ENCODE measurements at places on chromosomes 7 and 10.

- no peak for DNase-seq
Measured at GRCh38 chr7:8831376-8831775, 398.0 kb downstream of the NXPH1 start.

DNA sequence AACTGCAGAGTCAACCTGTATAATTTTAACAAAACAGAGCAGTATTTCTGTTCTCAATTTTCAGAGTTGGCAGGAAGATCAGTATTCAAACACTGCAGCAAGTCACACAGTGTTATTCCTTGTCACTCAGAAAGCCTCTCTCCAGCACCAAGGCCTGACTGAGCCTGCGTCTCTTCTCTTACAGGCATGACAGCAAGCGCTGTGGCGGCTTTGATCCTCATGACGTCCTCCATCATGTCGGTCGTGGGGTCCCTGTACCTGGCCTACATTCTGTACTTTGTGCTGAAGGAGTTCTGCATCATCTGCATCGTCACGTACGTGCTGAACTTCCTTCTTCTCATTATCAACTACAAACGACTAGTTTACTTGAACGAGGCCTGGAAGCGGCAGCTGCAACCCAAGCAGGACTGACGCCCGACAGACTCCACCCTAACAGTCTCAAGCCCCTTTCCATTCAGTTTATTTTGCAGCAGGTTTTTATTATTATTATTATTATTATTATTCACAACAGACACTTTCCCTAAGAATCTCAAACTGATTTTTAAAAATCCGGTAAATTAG is 28.0 kb downstream of the GUSB start:
- DNase-seq = no peak

DNA sequence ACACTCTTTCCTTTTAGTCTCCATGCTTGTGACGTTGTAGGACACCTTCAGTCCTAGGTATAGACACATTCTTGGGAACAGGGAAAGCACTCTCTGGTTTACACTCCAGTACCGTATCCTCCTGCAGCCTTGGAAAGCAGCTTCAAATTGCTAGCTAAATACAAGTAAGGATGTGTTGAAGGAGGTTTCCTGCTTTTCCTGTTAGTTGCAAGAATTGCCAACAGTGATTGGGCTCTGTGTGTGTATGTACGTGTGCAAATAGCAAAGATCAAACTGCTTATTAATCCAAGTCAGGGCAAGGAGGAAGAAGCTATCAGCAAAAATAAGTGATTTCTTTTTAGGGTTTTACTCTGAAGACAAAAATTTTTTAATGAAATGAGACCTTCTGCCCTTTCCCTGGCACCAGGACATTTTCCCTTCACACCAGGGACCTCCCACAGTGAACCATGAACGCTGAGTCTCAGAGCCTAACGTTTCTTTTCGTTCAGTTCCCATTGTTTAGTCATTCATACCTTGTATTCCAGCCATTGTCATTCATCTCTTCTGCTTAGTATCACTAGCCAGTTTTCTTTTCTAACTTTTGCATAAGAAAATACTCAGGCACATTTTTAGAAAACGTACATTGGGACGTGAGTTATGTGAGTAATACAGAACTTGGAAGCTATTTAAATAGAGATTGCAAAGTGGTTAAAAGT is 36.9 kb upstream of the AUTS2 start:
- no peak for DNase-seq

DNA sequence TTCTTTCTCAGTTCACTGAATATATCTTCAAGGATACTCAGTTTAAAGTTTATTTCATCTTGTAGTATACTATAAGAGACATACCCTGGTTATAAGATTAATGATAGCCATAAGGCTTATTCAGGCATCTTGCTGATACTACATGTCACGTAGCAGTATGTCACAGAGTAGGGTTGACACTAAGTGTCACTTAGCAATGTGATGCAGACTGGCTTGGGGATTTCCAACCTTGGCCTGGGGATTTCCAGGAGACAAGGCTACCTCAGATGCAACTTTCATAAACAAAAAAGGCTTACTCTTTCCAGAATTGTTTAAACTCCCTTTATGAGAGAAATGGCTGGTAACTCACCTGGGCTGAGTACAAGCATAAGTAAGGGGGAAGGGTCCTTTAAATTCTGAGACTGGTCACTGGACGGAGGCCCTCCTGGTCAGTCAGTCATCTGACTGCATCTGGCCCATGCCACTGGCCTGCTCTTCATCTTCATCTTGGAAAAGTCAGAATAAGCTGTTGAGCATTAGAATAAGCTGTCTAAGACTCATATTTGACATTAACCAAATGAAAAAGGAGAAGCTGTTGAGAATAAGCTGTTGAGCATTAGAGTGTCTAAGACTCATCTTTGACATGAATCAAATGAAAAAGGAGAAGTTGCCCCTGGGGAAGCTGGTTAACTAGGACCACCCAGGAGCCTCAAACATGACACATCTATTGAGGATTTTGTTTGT is 9.5 kb downstream of the SLC13A1 start:
- no peak for DNase-seq

DNA sequence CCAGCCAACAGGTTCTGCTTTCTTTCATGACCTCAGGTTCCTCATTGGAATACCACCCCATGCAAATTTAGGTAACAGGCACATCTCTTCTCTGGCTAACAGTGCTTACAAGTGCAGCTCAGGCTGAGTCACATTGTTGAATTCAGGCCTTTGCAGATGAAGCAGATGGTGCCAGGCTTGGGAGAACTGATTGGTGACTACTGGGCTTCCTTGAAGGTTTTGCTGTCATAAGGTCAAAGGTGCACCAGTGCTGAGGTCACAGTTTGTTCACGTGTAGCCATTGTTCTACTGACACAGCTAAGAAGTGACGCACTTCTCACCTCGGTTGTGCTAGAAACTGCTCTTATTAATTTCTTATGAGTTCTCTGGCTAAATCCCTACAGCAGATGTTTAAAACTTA is 128.6 kb upstream of the BMPER start:
- DNase-seq = no peak

DNA sequence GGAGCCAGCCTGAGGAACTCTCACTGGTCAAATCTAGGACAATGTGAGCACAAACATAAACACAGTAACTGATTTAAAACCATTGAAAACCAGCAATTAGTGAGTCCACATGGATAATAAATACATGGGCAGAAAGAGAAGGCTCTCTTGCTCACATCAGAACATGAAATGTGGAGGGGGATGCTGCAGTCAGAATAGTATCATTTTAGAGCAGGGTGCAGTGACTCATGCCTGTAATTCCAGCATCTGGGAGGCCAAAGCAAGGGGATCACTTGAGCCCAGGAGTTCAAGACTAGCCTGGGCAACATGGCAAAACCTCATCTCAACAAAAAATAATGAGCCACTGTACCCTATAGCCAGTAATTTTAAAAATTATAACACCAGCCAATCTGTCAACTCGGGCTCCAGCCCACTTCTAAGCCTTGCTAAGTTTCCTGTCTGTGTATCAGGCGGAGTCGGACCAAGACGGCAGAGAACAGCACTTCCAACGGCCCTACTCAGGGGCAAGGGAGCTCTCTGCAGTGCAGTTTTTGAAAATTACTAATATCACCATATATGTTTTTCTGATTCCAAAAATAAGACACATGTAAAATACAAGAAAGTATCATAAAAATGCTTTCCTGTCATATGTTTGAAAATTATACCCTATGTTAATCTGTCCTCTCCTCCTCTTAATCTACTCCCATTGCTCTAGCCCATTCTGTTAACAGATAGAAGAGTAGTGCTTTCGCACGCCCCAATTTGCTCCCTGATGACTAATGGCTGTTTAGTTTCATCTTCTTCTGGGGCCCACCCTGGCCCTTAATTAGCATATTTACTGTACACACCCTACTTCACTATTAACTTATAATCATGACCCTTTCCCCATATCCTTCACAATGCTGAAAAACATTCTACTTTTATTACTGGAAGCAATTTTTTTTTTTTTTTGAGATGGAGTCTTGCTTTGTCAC is 17.1 kb downstream of the URGCP start:
- DNase-seq = no peak

DNA sequence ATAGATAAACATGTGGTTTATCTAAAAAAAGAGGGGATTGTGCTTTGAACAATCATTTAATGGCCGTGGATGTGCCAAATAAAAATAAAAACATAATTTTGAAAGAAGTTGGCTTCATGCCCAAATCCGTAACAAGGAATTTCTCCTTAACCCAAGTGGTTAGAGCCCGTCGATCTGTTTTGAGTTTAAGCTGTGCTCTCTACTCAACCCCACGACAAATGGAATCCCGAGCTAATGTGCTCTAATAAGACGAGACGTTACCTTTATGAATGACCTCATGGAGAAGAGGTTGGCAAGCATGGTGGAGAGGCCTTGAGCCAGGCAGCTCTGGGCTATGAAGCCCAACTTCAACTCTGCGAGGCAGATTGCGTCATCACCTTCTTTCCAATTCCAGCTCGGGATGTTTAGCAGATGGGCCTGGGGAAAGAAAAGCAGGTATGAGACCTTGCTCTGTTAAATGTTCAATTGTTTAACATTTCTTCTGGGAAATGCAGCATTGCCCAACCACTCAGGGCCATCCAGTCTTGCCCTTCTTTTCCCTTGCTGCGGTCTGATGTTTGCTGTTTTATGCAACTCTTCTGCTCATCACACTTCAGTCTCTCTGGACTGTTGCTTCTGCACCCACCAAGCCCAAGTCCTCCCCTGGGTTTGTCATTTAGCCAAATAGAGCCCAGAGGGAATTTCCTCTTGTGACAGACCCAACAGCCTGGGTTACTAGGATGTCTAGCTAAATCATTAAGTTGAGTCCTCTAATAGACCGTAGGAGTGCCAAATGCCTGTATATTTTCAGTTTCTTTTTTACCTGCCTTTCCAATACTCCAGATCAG is 564.6 kb downstream of the KCNMA1 start:
- DNase-seq = no peak

DNA sequence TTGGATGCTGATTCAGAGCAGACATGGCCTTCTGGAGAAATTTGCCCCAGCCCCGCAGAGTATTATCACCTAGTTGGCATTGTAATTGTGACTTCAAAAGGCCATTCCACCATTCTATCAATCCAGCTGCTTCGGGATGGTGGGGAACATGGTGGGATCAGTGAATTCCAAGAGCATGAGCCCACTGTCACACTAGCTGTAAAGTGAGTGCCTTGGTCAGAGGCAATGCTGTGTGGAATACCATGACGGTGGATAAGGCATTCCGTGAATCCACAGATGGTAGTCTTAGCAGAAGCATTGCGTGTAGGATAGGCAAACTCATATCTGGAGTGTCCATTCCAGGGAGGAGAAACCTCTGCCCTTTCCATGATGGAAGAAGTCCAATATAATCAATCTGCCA is 13.3 kb upstream of the TMEM248 start:
- DNase-seq = no peak

DNA sequence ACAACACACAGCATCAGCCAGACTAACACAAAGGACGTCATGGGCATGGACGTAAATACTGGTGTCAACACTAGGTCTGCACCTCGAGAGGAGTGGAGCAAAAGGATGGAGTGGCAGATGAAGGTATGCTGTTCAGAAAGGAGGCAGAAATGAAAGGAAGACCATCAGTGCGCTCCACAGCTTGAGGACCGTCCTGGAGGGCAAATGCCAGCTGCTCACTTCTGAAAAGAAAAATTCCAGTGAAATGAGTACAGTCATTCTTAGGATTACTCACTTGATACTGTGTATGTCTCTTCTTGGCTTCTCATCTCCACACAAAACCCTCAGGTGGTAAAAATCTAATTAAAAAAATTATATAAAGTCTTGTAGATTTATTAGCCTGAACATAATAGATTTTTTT is 44.8 kb downstream of the EGFR start:
- DNase-seq = no peak

GRCh38 chr10:10508211-10508610 is 509.5 kb upstream of the CELF2 start:
- no peak for DNase-seq

DNA sequence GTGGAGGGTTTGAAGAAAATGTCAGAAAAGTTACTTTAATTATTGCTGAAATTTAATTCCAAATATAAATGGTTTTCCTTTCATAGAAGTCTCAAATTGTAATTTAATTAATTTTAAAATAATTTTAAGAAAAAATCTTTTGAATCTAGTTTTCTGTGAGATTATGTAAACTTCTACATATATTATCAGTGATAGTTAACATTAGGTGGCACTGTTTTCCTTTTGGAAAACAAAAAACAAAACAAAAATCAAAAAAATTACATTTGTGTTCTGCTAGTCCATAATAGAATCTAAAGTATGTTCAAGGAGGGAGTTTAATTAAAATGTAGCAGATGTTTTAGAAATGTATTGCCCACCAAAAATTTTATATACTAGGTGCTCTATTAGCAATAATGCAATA is 1456.7 kb downstream of the REEP3 start:
- no peak for DNase-seq

DNA sequence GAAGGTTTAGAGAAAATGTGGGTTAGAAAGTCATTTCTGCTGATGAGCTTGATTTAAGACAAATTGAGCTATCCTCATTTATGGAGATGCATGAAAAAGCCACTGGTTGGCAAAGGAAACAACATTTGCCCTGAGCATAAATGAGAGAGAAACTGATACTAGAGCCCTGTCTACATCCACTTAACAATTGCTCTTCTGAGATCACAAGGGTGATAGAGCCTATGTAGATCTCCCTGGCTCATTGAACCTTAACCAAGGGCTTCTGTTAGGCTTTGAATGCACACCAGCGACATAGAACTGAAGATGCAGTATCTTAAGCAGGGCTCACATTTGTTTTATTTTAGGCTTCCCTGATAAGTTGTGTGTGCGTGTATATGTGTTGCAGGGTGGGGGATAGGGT is 35.0 kb downstream of the GPR141 start:
- DNase-seq = no peak

DNA sequence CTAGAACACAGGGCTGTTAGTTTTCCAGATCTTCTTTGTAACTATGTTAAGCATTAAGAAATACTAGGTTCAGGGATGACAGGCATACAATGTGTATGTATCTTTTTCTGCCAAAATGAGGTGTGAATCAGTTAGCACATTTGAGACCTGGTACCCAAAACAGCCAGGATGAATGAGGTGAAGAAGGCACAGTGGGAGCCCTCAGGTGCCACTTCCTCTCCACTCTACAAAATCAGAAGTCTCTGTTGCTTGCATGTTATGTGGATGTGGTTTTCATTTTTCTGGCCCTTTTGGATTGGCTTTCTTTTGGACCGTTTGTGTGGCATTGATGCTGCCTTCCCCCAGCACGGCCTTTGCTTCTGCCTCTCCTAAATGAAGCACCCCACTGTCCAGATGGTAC is 15.4 kb upstream of the TBXAS1 start:
- DNase-seq = no peak

GRCh38 chr7:128191136-128191844 is 49.8 kb upstream of the LEP start:
- no peak for DNase-seq

DNA sequence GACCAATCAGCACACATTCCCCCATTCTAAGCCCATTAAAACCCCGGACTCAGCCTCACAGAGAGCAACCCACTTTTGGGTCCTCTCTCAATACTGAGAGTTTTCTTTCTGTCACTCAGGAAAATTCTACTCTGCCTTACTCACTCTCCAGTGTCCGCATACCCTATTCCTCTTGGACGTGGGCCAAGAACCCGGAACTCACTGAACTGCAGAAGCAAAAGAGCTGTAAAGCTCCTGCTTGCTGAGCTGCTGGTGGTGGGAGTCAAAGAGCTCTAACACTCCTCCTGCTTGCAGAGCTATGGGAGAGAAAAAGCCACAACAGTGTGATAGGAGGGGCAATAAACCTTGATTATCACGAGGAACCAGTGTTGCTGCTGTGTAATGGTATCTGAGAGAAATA is 386.9 kb downstream of the POM121L12 start:
- no peak for DNase-seq

Data from Karpas-422 (cell line).